ENCODE measurements at places on chromosomes 6 and 20. TPM values are rescaled to one million over a fixed set of nuclear protein-coding genes. Genes with fewer than 3 reads are reported as not detected.

The TFAP2C gene
- total RNA-seq = 10.3 TPM

The ERVFRD-1 gene
- 0.23 TPM for total RNA-seq

The TPBG gene
- 35.2 TPM for total RNA-seq

The PRL gene
- 0.23 TPM for total RNA-seq

The PNLDC1 gene
- 0.33 TPM for total RNA-seq

All from mesothelial cell of epicardium (in vitro differentiated cells).